ENCODE measurements at places on chromosomes 7 and 10. TPM values are rescaled to one million over a fixed set of nuclear protein-coding genes. Genes with fewer than 3 reads are reported as not detected.

Gene SAMD9
- not detected for total RNA-seq

Gene ENKUR
- not detected for total RNA-seq

Gene HOXA2
- 0.27 TPM for total RNA-seq

DNA sequence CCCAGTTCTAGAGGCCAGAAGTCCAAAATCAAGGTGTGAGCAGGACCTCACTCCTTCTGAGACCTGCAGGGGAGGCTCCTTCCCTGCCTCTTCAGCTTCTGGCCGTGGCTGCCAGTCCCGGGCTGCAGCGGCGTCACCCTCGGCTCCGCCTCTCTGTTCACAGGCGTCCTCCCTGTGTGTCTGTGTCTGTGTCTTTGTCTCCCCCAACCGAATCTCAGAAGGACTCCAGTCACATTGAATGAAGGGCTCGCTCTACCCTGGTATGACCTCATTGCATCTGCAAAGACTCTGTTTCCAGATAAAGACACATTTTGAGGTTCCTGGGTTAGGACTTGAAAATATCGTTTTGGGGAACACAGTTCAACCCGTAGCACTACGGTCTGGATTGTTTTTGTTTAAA lies 33.1 kb upstream of the GALNT11 start:
- peak; percentile 49 for DNase-seq
- no peak overlapping the region for H3K27ac ChIP-seq
- no peaks in the 10 kb centered on the region for H3K27me3 ChIP-seq
- H3K4me1 ChIP-seq: peaks cover 2% of the 10 kb centered on the region

DNA sequence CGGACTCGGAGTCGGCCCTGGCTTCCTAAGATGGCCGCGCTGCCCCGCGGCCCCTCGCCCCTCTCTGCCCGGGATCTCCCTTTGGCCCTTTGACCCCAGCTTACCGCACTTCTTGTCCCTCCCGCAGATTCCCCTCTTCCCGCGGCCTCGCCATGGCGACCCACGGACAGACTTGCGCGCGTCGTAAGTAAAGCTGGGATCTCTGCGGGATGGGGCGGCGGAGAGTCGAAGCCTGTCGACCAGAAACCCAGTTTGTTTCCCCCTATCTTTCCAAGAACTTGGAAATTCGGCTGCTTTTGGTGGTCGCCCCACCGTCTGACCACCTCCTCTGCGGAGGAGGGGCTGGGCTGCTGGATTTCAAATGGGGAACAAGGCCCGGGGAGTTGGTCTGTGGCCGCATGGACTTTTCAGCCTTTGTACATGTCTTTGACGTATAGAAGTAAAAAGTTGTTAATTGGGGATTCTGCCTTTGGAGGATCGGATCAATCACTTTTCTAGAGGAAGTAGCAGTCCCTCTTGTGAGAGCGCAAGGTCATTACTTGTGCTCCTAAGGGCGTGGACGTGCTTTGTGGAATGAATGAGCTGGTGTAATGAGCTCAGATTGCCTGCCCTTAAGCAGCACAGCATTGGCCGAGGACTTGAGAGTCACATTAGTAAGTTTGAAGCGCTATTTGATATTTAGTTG lies 553 bp downstream of the VDAC2 start:
- no peaks in the 10 kb centered on the region for H3K27me3 ChIP-seq
- peaks cover 39% of the 10 kb centered on the region for H3K36me3 ChIP-seq
- peak overlapping the region; percentile 100 for H3K27ac ChIP-seq
- H3K4me3 ChIP-seq: peak overlapping the region; percentile 72

- no peaks in the 10 kb centered on the region for H3K36me3 ChIP-seq
- peaks cover 59% of the 10 kb centered on the region for H3K27me3 ChIP-seq
- no peaks in the 10 kb centered on the region for H3K4me1 ChIP-seq
- H3K4me3 ChIP-seq: no peak overlapping the region
- DNase-seq: no peak
Observed at GRCh38 chr7:157694376-157694665, 357.5 kb downstream of the DNAJB6 start.

DNA sequence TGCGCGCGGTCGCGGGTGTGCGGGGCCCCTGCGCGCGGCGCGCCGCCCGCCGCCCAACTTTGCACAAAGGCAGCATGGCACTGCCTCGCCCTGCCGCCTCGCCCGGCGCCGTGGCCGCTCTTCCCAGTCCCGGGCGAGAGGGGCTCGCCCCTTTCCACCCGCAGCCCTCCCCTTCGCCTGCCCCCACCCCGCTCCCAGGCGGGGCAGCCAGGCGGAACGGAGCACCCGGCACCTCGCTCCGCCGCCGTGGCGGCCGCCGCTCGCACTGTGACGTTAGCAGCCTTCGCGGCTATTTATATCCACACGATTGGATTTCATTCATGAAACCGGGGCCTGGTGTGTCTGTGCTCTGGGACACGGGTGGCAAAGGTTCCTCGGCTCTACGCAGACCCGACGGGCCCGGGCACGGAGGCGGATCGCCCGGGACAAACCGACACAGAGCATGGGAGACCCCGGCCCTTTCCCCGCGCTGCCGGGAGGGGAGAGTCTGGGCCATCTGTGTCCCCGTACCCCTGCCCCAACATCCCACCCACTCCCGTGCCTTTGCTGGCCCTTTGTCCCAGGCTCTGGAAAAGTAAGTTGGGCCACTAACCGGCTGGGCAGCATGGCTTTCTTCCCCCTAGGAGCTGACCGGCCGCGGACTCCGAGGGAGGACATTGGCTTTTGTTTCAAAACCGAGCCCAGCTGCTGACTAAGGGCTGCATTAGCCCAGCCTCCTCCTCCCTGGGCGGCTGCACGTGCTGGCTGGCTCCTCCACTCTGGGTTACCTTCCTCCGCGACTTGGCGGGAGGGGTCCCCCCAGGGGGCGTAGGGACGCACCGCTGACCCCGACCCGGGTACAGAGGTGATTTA lies at the start of gene RHOBTB1:
TSS of gene RHOBTB1 (minus strand) at position 128 of the 852 bp plus-strand sequence. CDS start 32,643 bp downstream, outside the sequence.
- peak within 1 kb of the TSS; percentile 68 for H3K4me3 ChIP-seq
- H3K27me3 ChIP-seq: peaks cover 7% of the 10 kb centered on the region
- peaks cover 5% of the 10 kb centered on the region for H3K4me1 ChIP-seq
- no peaks in the 10 kb centered on the region for H3K36me3 ChIP-seq

DNA sequence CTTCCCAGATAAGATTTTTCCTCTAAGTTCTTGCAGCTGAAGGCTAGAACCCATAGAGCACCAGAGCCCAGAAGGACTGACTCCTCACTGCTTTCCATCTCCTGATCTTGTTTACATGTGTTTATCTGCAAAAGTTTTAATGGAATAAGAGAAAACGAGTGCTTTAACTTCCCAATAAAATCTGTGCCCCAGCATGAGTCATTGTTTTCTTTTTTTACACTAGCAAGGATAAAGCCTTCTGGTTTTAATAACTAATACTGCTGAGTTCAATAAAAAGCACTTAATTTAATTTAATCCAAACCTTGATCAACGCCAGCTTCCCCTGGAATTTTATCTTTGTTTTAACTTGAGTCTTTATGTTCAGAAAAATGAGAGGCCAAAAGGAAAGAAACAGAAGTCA lies 227.6 kb downstream of the HPSE2 start:
- H3K27ac ChIP-seq: no peak overlapping the region
- H3K27me3 ChIP-seq: no peaks in the 10 kb centered on the region
- no peak for DNase-seq
- no peaks in the 10 kb centered on the region for H3K36me3 ChIP-seq
- peaks cover 9% of the 10 kb centered on the region for H3K4me1 ChIP-seq

DNA sequence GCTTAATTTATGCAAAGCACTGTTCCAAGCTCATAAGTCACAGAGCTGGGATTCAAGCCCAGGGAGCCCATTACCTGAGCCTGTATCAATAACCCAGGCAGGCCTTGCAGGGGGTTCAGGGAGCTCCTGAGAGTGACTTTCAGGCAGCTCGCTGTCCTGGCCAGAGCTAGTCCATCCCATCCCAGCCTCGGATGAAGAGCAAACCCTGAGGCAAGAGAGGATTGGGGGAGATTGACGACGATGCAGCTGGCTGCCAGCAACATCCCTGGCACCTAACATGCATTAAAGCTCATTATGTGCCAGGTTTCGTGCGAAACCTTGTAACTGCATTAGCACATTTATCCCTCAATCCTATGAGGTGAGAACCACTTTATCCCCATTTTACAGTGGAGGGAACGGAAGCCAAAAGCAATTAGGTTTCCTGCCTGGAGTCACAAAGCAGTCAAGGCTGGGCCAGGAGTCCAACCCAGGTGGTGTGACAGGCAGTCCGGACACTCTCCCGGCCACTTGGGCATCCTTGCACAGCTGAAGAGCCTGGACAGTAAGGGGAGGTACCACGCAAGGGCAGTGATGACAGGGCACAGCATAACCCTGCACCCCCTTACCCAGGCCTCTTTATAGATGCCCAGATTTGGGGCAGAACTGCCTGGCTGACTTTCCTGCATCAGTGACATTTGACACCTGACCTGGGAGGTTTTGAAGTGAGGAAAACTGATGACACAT lies 129.8 kb upstream of the CHST15 start:
- H3K27me3 ChIP-seq: no peaks in the 10 kb centered on the region
- DNase-seq: no peak
- H3K27ac ChIP-seq: no peak overlapping the region

DNA sequence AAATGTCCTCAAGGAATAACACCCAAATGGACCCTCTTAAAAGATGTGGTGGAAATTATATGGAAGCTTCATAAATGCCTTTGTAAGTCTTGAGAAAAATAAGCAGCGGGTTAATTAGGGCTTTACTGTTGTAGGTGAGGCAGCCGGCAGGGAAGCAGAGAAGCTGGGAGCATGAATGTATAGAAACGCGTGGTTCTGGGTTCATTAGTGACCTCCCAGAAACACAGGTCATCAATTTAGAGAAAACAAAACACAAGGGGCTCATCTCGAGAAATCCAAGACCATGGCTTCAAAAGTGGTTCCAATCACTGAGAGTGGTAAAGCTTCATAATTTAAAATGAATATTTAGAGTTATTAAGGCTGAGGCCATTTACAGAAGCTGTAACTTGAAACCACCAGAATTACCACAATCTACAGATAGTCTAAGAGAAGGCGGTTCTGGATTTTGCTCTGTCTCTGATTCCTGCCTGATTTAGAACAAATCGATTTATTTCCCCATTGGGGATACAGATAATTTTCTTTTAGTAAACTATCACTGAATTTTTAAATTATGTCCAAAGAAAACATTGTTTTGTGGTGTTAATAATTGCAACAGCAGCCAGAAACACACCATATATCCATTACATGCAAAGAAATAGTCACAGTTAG lies 20.7 kb downstream of the GARIN1A start:
- no peaks in the 10 kb centered on the region for H3K36me3 ChIP-seq
- DNase-seq: no peak
- H3K27ac ChIP-seq: no peak overlapping the region

- no peak overlapping the region for H3K4me3 ChIP-seq
- no peak for DNase-seq
- peaks cover 13% of the 10 kb centered on the region for H3K4me1 ChIP-seq
- H3K27ac ChIP-seq: no peak overlapping the region
- no peaks in the 10 kb centered on the region for H3K36me3 ChIP-seq
Observed at GRCh38 chr7:127913686-127914085, 117.6 kb downstream of the LRRC4 start.

GRCh38 chr7:108716783-108717182 lies 147.1 kb downstream of the DNAJB9 start:
- H3K36me3 ChIP-seq: no peaks in the 10 kb centered on the region
- peak; percentile 34 for DNase-seq
- no peak overlapping the region for H3K4me3 ChIP-seq
- no peaks in the 10 kb centered on the region for H3K4me1 ChIP-seq
- no peaks in the 10 kb centered on the region for H3K27me3 ChIP-seq

DNA sequence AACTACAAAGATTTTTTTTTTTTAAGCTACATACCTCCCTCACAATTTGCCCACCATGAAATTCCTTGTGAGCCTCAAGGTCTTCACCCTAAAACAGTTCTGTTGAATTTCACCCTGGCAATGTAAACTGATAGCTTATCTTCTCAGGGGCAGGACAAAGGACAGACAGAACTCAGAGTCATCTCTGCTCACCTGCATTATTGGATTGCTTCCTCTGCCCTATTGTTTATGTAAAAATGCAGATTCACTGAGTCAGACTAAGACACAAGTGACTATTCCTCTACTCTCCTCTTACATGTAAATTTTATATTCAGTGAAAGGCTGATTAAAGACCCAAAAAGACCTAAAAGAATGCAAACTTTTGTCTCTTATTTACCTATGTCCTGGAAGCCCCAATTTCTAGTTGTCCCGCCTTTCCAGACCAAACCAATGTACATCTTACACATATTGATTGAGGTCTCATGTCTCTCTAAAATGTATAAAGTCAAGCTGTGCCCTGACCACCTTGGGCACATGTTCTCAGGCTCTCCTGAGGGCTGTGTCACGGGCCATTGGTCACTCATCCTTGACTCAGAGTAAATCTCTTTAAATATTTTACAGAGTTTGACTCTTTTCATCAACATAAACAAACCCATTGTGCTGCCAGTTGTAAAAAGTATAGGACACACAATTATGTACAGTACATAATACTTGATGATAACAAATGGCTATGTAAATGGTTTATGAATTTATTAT lies 440.2 kb downstream of the HTR7 start:
- H3K36me3 ChIP-seq: no peaks in the 10 kb centered on the region
- DNase-seq: no peak
- H3K27ac ChIP-seq: no peak overlapping the region
- no peak overlapping the region for H3K4me3 ChIP-seq

GRCh38 chr7:128443831-128444600 lies 11.7 kb upstream of the HILPDA start:
- no peaks in the 10 kb centered on the region for H3K27me3 ChIP-seq
- no peaks in the 10 kb centered on the region for H3K4me1 ChIP-seq
- H3K36me3 ChIP-seq: no peaks in the 10 kb centered on the region
- no peak for DNase-seq
- no peak overlapping the region for H3K27ac ChIP-seq

DNA sequence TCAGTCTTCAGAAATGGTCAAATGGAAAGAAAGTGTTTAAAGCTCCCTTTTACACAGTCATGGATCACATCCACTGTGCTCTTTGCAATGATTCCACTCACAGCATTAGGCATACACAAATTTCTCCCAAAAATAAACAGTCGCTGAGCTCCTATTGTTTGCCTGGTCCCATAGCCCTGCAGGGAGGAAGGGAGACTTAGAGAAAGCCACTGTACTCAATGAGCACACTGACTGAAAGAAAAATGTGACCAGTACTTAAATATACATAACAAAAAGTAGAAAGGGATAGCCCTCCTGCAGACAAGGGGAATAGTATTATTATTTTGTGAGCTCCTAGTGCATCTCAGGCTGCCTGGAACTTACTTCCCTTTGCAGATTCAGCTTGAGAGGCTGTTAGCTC lies 853.2 kb downstream of the GRID1 start:
- H3K4me3 ChIP-seq: no peak overlapping the region
- H3K27ac ChIP-seq: no peak overlapping the region
- no peaks in the 10 kb centered on the region for H3K27me3 ChIP-seq
- H3K36me3 ChIP-seq: no peaks in the 10 kb centered on the region
- no peak for DNase-seq

DNA sequence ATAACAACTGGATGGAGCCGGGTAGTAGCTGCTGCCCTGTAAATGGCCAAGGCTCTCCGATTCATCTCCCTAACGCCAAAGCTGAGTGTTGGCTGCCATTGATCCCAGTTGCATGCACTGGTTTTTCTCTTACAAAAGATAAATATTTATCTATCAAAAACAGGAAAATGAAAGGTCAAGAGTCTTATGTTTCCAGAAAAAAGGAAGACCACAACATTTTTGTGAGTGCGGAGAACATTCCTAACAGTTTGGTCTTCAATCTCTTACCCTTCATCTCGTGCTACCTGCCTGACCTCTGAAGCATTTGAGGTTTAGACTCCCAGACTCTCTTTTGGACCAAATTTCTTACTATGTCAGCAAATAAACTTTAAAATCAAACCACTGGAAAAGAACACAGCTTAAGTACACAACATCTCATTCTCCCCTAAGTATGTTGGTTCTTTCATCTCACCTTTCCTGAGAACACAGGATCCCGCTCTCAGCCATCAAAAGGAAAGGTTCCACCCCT lies 61.6 kb downstream of the SORBS1 start:
- peaks cover 24% of the 10 kb centered on the region for H3K4me1 ChIP-seq
- H3K4me3 ChIP-seq: no peak overlapping the region
- no peaks in the 10 kb centered on the region for H3K36me3 ChIP-seq
- H3K27ac ChIP-seq: no peak overlapping the region
- no peak for DNase-seq
